ENCODE measurements at places on chromosomes 5 and 9.
A peak's percentile ranks its signal among the peaks of the same experiment; 100 is the strongest.

- DNase-seq: no peak
Measured at GRCh38 chr5:10323588-10324488, 16.1 kb upstream of the CMBL start.

GRCh38 chr5:75571547-75571946 is 39.7 kb upstream of the ANKDD1B start:
- no peak for DNase-seq

DNA sequence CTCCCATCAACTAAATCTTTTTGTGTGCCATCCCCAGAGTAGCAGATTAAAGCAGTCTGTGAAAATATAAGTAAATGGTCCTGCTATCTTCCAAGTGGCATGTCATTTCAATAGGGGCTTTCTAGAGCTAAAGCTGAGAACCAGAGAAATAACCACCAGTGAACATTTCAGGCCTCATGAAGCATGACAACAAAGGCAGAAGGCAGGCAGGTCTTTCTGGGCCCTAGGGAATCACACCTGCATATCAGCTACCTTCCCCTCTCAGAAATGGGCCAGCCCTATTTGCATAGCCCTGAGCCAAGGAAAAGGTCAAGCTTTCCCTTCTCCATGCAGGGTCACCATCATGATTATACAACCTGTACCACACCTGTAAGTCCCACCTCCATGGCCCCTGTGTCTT is 205.3 kb downstream of the DEPDC1B start:
- DNase-seq: no peak

DNA sequence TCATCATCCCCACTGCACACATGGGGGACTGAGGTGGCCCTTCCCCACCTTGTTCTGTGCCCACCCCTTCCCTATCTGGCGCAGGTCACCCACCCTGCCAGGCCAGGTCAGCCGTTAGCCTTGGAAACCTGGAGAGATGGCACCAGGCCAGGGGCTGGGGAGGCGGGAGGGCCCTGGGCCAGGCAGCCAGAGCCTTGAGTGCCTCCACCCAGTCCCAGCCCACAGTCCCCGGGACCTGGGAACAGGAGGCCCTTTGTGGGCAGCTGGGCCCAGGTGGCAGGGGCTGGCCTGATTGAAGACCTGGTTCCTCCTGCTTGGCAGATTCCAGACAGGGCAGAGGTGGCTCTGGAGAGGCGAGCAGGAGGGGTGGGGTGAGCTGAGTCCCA is 70.6 kb downstream of the LRSAM1 start:
- no peak for DNase-seq

GRCh38 chr5:107437986-107438510 is 232.7 kb downstream of the EFNA5 start:
- DNase-seq: no peak

- no peak for DNase-seq
Measured at GRCh38 chr9:123453076-123453667, 97.2 kb downstream of the CRB2 start.

- no peak for DNase-seq
Measured at GRCh38 chr5:139882961-139883539, 87.4 kb downstream of the PSD2 start.

DNA sequence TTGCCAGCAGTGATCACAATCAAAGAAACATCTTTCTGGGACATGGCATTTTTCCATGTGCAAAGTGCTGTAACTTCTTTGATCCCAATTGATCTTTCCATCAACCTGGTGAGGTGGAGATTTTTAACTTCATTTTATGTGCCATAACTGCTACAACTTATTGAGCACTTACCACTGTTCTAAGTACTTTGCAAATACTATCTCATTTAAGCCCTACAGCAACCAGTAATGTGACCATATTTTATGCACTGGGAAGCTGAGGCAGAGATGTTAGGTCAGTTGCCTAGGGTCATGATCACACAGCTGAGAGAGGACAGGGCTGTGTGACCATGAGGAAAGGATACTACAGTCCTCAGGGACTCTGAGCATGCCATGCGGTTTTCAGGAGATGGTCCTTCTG is 17.9 kb upstream of the STRBP start:
- no peak for DNase-seq

- DNase-seq: peak; percentile 25
Measured at GRCh38 chr9:118170032-118170955, 466.1 kb downstream of the TLR4 start.

- DNase-seq: peak; percentile 62
Measured at GRCh38 chr9:132849185-132849706, 28.8 kb downstream of the AK8 start.

DNA sequence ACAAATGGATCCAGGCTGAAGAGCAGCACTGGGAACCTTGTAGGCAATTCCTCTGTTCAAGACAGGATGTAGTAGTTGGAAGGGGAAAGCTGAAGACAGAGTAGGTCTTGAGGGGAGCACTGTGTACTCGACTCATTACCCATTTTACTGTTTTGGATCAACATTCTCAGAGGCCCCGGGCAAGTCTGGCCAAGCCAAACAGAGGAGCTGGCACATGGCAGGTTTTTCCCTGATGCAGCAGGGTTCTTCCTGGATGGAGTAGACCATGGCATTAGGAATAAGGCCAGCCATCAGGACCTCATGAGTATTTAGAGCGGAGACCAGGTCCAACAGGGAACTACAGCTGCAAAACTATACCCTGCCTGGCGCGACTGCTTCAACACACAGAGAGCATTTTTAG is 4.4 kb downstream of the SVEP1 start:
- no peak for DNase-seq

DNA sequence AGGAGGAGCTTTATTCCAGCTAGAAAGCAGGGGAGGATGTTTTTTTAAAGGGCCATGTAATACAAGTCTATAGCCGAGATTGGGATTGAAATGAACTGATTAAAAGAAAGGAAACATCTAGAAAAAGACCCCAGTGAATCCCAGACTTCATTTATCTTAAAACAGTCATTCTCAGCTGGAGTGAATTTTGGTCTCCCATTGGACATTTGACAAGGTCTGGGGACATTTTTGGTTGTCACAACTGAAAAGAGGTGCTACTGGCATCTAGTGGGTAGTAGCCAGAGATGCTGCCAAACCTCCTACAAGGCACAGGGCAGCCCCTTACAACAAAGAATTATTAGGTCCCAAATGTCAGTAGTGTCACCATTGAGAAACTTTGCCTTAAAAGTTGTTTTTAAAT is 16.3 kb upstream of the SPINK4 start:
- DNase-seq: no peak

DNA sequence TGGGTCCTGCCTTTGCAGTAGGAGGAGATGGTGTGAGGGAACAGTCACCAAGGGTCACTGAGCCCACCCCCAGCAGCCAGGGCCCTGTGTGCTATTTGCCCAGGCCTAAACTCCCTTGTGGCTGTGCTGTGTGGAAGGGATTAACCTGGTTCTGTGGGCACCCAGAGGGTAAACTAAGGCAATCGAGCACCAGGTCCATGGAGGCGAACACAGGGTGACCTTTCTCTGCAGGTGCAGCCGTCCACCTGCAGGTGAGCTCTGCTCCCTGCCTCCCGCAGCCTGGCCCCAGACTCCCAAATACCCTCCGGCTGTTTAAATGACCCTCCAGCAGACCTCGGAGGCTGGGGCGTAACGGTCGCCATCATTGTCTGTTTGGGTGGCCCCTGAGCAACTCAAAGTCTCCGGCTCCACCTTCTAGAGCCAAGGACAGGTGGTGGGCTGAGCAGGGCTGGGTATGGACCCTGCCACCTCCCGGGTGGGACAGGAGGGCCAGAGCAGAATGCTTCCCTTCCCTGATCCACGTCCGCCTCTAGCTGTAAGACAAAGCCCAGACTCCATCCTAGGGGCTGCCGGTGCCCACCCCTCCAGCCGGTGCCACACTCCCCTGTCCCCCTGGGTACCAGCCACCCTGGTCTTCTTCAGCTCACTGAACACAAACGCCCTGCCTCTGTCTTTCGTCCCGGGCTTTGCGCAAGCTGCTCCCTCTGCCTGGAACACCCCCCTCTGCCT is 34.1 kb upstream of the FIBCD1 start:
- DNase-seq: no peak

- DNase-seq: no peak
Measured at GRCh38 chr9:105024529-105024928, 96.6 kb upstream of the ABCA1 start.

- no peak for DNase-seq
Measured at GRCh38 chr5:69484891-69485290, 7.7 kb upstream of the OCLN start.

GRCh38 chr5:167833456-167833855 is 458.0 kb upstream of the WWC1 start:
- DNase-seq: no peak

GRCh38 chr9:84834426-84834825 is 164.9 kb downstream of the NTRK2 start:
- DNase-seq: no peak

- DNase-seq: no peak
Measured at GRCh38 chr5:175652741-175653663, 4.9 kb upstream of the HRH2 start.

DNA sequence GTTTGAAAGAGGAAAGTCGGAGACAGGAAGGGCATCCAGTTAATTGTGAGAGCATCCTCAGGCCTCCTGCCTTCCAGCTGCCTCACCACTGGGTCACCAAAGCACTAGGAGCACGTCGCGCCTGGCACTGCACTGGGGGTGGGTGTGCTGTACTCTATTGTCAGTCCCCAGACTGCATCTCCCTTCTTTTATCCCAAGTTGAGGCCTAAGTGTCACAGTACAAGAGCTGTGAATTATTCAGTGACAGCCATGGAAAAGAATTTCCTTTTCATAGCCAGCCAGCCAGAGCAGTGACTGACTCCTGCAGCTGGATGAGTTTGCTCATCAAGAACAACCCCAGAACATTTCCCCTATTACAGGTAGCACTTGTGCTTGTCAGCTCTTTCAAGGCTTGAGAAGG is 16.3 kb downstream of the CLTA start:
- no peak for DNase-seq

DNA sequence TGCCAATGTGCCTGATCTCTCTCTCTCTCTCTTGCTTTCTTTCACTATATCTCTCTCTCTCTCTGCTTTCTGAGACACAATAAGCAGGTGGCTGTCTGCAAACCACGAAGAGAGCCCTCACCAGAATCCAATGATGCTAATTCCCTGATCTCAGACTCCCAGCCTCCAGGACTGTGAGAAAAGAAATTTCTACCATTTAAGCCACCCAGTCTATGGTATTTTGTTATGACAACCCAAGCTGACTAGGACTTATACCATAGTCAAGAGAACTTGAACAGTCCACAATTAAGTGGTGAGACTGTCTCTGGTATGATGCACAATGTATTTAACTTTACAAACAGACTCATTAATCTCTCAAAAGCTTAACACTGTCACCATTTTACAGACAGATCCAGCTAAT is 67.0 kb downstream of the NFIB start:
- no peak for DNase-seq

- DNase-seq: no peak
Measured at GRCh38 chr5:108003178-108003577, 332.4 kb upstream of the EFNA5 start.

DNA sequence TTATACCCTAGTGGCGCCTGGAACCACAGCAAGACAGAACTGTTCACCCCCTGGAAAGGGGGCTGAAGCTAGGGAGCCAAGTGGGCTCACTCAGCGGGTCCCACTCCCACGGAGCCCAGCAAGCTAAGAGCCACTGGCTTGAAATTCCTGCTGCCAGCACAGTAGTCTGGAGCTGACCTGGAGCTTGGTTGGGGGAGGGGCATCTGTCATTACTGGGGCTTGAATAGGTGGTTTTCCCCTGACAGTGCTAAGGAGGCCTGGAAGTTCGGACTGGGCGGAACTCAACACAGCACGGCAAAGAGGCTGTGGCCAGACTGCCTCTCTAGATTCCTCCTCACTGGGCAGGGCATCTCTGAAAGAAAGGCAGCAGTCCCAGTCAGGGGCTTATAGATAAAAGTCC is 19.5 kb downstream of the BTNL3 start:
- DNase-seq: no peak

- no peak for DNase-seq
Measured at GRCh38 chr5:96330530-96331140, 102.4 kb downstream of the PCSK1 start.

- DNase-seq: no peak
Measured at GRCh38 chr5:6675784-6676491, 37.3 kb upstream of the TENT4A start.

DNA sequence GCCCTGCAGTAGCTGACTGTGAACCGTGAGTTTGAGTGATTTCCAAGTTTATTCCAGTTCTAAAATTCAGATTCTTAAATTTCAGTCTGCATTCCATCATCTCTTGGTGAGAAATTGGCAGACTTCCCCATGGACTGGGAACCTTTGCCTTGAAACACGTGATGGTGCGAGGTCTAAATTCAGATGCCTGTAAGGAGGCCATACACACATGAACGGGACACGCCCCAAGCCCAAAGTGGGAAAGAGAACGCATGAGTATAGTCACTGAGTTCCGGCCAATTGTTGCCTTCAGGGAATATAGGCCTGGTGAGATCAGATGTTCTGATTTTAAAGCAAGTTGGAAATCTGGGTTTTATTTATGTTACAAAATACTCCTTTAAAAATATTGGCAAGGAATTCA is 1084.4 kb upstream of the WWC1 start:
- no peak for DNase-seq

GRCh38 chr9:133535306-133535877 is 888 bp downstream of the ADAMTSL2 start:
- DNase-seq: no peak

- no peak for DNase-seq
Measured at GRCh38 chr9:80085668-80086067, 513.9 kb downstream of the TLE4 start.

Data from NCI-H1092 (cell line).